ENCODE measurements at places on chromosomes 4 and X. TPM values are rescaled to one million over a fixed set of nuclear protein-coding genes. Genes with fewer than 3 reads are reported as not detected.

Gene ANXA3
- 5.9 TPM for total RNA-seq

Gene S100G
- not detected for total RNA-seq

Gene CYLC1
- total RNA-seq, result not detected

Gene NAP1L5
- total RNA-seq, result 4.8 TPM

Gene CYBB
- total RNA-seq, result not detected

Gene BANK1
- total RNA-seq, result under 0.01 TPM

Gene ITIH6
- not detected for total RNA-seq

Gene RS1
- not detected for total RNA-seq

Gene PDGFRA
- 254 TPM for total RNA-seq

Gene NUDT10
- 2.2 TPM for total RNA-seq

Gene LRCH2
- total RNA-seq, result 4.8 TPM

Gene SMIM10
- 9.2 TPM for total RNA-seq

Gene MTMR8
- 0.59 TPM for total RNA-seq

Gene APELA
- not detected for total RNA-seq

Measured in subcutaneous preadipocyte (primary cell).